NCI-H2081 treated with DMSO at 0.1 percent for 48 hours (cell line): ENCODE measurements at places on chromosomes 3 and 15.

GRCh38 chr3:180093535-180093934 lies 56.8 kb upstream of the PEX5L start:
- no peak for DNase-seq

GRCh38 chr3:63739474-63739873 lies 79.6 kb upstream of the C3orf49 start:
- no peak for DNase-seq

DNA sequence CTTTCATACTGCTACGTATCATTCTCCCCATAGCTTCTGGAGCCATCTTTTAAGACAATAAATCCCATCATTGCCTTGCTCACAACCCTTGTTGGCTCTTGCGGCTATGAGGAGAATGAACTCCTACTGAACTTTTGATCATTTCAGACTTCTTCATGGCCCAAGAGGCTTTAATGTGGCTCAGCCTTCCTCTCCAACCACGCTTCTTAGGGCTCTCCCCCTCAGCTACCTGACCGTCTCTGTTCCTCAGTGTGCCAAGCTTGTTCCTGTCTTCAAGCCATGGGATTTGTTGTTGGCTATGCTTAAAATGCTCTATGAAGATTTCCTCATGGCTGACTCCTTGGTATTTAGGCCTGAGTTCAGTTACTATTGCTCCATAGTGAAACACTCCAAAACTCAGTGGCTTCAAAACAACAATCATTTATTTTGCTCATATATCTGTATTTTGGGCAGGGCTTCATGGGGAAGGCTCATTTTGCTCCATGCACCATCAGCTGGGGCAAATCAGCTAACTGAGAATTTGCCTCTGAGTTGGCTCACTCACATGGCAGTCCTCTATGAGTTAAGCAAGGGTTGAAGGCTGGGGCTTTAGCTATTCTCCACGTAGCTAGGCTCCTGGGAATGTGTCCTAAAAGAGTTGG lies 47.5 kb downstream of the FOXL2 start:
- no peak for DNase-seq

DNA sequence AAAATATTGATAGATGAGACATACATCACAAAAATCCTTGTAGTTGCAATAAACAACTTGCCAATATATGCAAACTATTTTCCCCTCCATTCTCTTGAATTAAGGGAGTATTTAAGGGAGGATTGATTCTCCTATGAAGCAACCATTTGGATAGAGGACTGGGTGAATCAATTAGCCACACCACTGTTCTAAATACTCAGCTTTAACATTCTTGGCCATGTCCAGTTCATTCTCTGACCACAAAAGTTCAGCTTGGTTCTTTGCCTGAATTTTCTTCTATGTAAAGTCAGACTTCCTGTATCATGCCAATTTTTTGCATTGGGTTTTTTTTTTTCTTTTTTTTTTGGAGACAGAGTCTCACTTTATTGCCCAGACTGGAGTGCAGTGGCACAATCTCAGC lies 15.8 kb upstream of the SEC11A start:
- no peak for DNase-seq

GRCh38 chr15:59687836-59688235 lies 1.3 kb downstream of the BNIP2 start:
- no peak for DNase-seq

- DNase-seq, result peak; percentile 11
Measured at GRCh38 chr15:65937476-65937875, 68.2 kb downstream of the RAB11A start.

- DNase-seq, result no peak
Measured at GRCh38 chr15:88428805-88429605, 38.2 kb downstream of the MRPL46 start.

DNA sequence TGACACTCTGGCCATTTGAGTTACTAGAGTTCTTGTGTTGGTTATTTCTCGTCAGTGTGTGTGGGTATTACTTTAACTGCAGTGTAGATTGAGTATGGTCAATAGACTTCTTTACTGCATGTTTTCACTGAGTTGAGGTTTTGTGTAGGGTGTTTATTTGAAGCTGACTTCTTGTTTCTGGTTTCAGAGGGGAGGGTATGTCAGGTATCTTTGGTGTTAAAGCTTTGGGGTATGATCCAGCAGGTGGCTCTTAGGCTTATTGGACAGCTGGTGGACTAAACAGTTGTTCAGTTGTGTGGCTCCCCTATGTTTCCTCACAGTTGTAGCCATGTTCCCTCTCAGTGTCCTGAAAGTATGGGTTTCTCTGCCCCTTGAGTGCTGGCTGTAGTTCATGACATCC lies 72.0 kb downstream of the AKAP13 start:
- DNase-seq, result no peak
